ENCODE measurements at places on chromosomes 1 and 21. TPM values are rescaled to one million over a fixed set of nuclear protein-coding genes. Genes with fewer than 3 reads are reported as not detected.

The RXFP4 gene
- not detected for polyA plus RNA-seq

The HTR6 gene
- polyA plus RNA-seq, result not detected

GRCh38 chr1:114054148-114054547, 74.9 kb downstream of the OLFML3 start:
- DNase-seq, result no peak

DNA sequence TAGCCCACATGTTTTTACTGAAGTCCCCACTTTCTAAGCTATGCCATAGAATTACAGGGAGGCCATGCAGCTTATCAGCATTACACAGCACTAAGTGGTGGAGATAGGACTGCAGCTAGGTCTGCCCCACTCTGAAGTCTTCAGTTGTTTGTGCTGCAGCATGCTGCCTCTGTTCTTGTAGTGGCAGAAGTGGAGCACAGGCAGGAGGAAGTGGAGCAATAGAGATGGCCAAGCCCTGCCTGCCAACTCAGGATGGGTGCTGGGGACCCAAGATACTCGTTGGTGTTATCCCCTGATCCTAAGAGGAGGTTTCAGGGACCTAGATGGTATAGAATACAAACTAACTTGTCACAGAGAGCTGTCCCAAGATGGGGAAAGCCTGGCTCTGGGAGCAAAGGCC, 12.9 kb downstream of the MRPL37 start:
- DNase-seq, result no peak

Data from foreskin keratinocyte (primary cell).